Cardiac muscle cell (in vitro differentiated cells and primary cell): ENCODE measurements at places on chromosomes 3 and 15.

GRCh38 chr3:107629566-107629965 is 106.8 kb downstream of the BBX start:
- peak; percentile 69 for DNase-seq

GRCh38 chr3:133117342-133117741 is 79.2 kb downstream of the TMEM108 start:
- DNase-seq, result no peak

- DNase-seq, result no peak
Measured at GRCh38 chr3:30518181-30518864, 88.1 kb upstream of the TGFBR2 start.

DNA sequence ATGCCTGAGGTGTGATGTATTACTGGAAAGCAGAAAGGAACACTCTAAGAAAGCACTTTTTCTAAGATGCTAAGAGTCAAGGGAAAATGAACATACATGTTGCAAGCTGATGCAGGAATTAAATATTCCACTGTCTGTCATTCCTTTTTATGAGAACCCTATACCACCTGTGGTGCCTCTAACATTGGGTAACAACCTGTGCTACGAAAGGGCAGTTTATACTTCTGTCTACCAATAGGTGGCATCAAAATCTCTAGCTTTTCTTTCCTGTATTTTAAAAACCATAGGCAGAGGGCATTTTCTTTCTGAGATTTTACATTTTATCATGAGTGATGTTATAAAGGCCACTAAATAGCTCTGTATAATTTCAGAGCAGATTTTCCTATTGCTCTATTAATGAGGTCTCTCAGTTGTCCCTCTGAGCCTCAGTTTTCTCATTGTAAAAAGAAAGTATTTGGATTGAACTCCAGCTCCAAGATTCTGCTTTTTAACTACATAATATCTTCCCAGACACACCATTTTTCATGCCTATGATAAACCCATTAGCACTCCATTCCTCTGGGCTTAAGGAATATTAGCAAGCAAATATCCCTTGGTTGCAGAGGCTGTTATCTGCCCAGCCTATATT is 3.5 kb upstream of the CPNE4 start:
- DNase-seq, result peak; percentile 44

DNA sequence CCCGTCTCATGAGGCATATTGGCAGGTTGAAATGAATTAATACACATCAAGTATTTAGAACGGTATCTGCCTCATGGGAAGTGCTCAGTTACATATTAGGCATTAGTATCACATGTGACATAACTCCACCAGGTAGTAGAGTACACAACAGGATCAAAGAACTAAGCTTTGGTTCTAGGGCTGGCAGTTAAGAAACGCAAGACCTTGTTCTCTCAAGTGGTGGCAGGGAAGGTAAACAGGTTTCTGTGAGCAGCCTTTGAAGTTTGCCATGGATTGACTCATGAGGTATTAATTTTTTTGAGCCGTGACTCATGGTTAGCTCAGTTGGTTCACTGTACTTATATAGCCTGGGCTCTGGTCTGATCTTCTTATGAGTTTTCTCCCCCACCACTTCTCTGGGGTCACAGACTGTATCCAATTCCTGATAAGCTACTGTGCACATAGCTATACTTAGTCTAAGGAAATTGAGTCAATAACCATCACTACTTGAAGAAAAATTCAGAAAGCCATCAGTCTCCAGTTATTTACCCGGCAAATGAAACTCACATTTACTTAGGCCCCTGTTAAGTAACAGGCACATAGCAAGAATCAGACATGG is 155.6 kb upstream of the STT3B start:
- DNase-seq, result no peak

GRCh38 chr3:136667081-136667480 is 85.1 kb downstream of the STAG1 start:
- DNase-seq, result no peak

- peak; percentile 67 for DNase-seq
Measured at GRCh38 chr3:87260270-87260669, 16.1 kb downstream of the POU1F1 start.

DNA sequence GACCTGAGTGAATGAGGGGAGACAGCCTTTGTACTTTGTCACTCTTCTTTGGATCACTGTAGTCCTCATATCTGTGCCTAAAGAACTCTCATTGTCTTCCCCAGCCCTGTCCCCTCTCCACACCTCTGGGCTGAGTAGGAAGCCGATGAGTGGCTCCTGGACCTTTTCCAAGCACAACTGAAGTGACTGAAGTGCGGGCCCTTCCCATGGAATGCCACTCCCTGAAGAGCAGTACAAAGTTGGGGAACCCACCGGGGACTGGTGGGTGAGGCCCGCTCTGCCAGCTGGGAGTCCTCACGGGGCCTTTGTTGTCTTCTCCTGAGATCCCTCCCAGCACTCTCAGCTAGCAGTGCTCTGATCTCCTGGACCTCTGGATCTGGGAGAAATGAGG is 90.1 kb downstream of the AAGAB start:
- peak; percentile 81 for DNase-seq

GRCh38 chr15:95872366-95872771 is 458.1 kb upstream of the NR2F2 start:
- peak; percentile 64 for DNase-seq

DNA sequence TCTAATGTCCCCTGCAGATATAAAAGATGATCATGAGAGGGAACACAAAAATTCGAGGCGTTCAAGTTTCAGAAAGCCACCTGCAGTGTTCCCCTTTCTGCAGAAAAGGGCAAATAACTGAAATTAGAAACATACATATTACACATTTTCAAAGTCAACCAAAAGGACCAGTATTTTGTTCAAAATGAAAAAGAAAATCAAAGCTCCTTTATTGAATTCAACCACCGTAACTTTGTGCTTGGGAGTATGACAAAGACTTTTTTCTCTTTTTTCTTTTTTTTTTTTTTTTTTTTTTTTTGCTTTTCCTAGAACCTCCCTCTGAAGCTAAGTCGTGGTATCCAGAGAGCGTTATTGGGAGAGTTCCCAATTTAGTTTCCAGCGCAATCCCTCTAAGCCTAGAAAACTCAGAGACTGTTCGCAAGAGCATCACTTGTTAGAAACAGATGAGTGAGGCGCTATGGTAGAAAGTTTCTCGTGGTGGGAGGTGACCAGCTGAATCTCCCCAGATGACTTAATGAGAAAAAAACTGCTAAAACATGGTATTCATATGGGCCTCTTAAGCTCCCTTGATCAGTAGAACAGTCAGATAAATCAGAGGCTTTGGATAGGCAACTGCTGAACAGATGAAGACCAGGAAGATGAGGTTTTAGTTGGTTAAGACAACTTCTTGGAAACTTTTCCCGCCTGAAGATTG is 77.4 kb downstream of the MB21D2 start:
- DNase-seq, result no peak

DNA sequence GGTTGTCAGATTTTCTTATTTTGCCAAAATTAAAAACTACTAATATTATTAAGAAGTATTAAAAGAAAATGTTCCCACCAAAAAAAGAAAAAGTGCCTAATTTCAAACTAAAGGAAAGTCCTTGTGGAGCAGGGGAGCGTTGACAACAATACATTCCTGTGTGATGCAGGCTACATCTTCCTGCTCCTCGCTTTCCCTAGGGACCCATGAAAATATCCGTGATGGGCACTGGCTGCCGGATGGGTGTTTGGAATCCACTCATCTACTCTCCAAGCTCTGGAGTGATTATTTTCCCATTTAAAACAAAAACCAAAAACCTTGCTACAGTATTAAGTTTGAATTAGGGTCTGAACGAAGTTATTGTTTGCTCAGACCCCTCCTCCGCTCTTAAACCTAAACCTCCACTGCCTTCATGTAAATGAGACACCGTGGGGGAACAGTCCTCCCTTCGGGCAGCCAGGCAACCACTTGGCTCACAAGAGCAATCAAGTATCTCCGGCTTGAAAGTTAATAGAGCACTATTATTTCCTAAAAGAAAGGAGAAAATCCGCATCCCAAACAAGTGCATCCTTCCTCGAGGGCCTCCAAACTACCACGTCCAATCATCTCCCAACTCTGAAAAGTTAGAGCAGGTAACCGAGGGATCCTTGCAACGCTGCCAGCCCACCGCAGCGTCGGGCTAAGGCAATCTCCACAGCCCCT is 1.5 kb downstream of the ITGB5 start:
- DNase-seq, result peak; percentile 42

- no peak for DNase-seq
Measured at GRCh38 chr3:120057626-120058025, 36.6 kb downstream of the GSK3B start.

DNA sequence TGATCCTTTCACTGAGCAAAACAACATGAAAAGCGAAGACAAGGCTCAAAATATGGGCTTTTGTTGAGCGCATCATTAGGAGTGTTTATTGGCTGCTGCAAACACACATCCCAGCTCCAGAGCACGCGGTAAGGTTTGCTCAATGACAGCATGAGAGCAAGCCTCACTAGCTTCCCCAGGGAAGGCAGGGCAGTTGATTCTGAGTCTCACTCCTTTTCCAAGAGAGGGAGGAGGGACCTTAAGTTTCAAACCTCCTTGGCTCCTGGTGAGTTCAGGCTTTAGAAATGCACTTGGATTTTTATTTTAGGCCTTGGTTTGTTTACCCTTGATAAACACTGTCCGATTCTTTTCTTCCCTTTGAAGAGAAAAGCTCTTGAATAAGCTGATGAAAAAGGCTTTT is 69.1 kb upstream of the CACNA2D3 start:
- DNase-seq, result peak; percentile 33
